ENCODE measurements at places on chromosomes 5 and 9. TPM values are rescaled to one million over a fixed set of nuclear protein-coding genes. Genes with fewer than 3 reads are reported as not detected.
A peak's percentile ranks its signal among the peaks of the same experiment; 100 is the strongest.

TAF1L gene
- polyA plus RNA-seq = not detected

OR1J2 gene
- polyA plus RNA-seq = not detected

NUDT12 gene
- 13.9 TPM for polyA plus RNA-seq

TAF11L4 gene
- not detected for polyA plus RNA-seq

DNA sequence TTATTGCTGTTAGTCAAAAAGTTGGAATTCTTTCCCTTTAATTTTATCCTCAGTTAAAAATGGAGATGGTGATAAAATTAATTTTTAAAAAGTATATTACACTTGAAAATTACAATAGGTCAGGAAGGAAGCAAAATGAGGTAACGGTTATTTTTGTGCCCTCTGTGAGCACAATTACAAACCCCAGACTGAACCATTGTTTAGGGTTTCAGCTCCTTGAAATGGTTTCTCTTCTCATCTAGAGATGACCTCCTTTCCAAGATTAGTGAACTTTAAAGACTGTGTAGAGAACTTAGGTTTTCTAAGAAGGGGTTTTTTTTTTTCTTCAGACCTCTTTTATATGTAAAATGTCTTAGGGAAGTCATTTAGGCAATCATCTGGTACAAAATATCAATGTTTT is 126.2 kb upstream of the CHD1 start:
- DNase-seq = no peak

DNA sequence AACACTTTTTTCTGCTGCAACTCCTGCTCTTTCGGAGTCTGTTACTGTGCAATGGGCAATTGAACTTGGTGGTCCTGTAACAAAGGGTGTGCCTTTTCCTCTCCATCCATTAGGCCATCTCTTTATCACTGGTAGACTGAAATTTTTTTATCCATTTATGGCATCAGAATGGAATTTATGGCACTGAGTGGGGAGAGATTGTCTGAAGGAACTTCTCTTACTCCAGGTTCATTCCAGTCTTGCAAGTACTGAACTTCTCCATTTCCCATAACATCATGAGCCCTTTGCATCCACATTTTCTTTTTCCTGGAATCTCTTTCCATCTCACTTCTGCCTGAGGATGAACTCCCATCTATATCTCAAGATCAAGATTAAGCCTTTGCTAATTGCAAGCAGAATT is 10.0 kb downstream of the SLC46A2 start:
- no peak for DNase-seq

DNA sequence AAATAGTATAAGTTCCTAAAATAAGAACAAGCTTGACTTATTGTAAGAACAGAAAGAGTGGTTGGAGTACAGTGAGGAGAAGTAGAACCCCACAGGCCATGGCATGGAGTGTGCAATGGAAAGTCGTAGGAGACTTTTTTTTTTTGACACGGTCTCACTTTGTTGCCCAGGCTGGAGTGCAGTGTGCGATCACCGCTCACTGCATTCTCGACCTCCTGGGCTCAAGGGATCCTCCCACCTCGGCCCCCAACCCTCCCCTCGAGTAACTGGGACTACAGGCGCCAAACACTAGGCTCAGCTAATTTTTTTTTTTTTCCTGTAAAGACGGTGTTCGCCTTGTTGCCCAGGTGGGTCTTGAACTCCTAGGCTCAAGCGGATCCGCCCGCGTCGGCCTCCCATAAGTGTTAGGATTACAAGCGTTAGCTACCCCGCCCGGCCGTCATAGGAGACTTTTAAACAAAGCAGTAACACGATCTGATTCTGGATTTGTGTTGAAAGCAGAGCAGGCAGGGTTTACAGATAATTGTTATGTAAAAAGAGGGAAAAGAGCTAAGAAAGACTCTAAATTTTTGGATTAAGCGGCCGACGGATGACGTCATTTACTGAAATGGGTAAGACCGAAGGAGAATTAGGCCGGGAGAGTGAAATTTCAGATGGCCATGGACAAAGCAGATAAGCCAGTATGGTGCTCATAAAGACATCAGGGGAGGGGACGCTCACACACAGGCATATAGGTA is 752 bp downstream of the TSTD2 start:
- DNase-seq = peak; percentile 10

- DNase-seq = no peak
Measured at GRCh38 chr5:146894753-146895521, 16.4 kb upstream of the PPP2R2B start.

FAM153A gene
- not detected for polyA plus RNA-seq

DNA sequence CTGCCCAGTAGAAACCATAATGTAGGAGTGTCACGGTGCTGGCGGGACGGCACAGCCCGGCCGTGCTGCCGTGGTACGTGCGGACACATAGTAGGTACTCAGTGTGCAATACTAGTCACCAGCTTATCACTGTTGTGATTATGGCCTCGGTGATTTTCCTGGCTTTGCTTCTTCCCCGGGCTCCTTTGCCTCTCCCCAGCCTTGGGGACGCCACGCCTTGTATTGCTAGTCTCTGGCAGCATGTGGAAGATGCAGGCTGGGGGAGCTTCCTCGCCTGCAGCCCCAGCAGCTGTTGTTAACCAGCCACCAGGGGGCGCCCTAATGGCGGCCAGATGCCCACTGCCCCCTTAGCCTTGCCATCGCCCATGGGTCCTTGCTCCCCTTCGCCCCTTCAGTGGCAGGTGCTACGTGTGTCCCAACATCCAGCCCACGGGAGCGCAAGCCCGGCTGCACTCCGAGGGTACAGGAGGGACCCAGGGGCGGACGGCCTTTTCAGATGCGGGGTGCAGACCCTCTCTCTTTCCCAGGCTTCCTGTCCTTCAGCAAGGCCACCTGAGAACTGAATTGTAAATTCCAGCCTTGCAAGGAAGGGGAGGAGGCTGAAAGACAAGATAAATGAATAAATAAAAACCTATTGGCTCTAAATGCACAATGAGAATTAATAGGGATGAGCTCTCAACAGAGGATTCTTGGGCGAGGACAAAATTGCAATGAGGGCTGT is 8.0 kb downstream of the NTNG2 start:
- peak; percentile 50 for DNase-seq

DNA sequence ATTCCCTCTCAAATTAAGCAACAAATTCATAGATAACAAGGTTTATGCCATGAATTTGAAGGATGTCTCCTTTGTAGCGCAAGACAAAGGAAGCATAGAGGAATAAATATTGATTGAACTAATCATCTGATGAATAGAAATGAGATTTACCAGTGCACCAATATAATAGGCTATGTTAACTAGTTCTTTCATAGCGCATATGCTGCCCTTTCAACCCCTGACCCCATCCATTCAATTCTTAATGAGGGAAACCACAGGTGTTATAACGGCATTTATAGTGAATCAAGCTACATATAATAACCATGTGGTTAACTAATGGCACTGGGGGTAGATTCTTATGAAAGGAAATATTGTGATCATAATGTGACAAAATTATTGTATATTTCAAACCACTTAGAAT is 6.5 kb downstream of the RORB start:
- DNase-seq = no peak

PDE8B gene
- 1.2 TPM for polyA plus RNA-seq

CBY3 gene
- 1.0 TPM for polyA plus RNA-seq

DNA sequence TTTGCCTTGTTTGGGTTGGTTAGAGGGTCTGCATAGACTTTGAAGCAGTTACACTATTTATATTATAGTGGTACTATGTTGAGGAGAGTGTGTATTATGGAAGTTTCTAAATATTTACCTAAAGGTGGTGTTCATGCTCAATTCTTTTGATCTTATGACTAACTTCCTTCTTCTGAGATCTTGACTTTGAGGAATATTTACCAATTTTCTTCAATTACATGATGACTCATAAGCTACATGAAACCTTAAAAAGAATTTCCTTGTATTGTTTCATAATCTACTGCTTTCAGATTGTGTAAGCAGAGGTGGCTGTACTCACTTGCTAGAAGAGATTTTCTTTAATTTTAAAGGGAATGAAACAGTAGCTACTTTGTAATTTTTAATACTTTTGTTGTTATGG is 276.1 kb downstream of the TAF11L14 start:
- DNase-seq = no peak

AK8 gene
- not detected for polyA plus RNA-seq

GRCh38 chr9:65405253-65405652 is 120.2 kb upstream of the FOXD4L5 start:
- DNase-seq = no peak

GRCh38 chr5:95858023-95858461 is 35.5 kb upstream of the GLRX start:
- DNase-seq = no peak

- no peak for DNase-seq
Measured at GRCh38 chr5:40955313-40955712, 46.0 kb downstream of the C7 start.

DNA sequence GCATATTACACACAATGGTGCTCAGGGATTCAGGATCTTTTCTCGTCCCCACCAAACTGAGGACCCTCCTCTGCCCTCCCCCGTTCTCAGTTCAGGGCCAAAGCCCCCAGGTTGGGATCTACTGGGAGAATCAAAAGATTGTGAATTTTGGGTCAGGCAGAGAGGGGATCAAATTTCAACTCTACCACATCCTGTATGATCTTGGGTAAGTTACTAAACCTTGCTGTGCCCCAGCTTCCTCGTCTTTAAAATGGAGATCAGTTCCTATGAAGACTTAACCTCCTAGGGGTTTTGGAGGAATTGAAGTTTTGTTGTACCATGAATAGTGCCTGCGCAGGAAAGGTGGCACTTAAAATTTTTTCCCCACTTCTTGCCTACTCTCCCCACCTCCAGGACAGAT is 62.4 kb downstream of the RAI14 start:
- DNase-seq = no peak

- DNase-seq = no peak
Measured at GRCh38 chr9:126162611-126163381, 163.8 kb upstream of the MVB12B start.

GRCh38 chr5:178895615-178896571 is at the start of gene ZFP2:
TSS of gene ZFP2 (plus strand) at chr5:178895913. CDS start at chr5:178931314, 35,401 bp downstream.
- peak; percentile 62 for DNase-seq

GRCh38 chr9:137276473-137277328 is 825 bp upstream of the TOR4A start:
- DNase-seq = peak; percentile 87

SLC34A1 gene
- 0.01 TPM for polyA plus RNA-seq

DNA sequence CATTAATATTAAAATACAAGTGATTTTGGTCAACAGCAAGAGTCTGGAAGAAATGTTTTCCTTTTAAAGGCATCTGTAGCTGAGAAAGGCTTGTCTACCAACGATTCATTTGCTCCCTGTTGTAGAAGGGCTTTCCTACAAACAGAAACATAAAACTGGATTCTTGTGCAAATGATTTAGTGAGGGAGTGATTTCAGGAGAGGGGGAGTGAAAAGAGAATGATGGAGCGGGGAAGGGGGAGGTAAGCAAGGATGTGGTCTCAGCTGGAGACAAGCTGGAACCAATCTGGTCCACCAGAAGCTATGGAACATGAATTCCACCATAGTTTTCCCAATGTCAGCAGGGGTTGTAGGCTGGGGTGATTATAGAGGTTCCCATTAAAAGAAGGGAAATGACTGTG is 196.3 kb downstream of the FBXO4 start:
- no peak for DNase-seq

ACOT12 gene
- polyA plus RNA-seq = not detected

DNA sequence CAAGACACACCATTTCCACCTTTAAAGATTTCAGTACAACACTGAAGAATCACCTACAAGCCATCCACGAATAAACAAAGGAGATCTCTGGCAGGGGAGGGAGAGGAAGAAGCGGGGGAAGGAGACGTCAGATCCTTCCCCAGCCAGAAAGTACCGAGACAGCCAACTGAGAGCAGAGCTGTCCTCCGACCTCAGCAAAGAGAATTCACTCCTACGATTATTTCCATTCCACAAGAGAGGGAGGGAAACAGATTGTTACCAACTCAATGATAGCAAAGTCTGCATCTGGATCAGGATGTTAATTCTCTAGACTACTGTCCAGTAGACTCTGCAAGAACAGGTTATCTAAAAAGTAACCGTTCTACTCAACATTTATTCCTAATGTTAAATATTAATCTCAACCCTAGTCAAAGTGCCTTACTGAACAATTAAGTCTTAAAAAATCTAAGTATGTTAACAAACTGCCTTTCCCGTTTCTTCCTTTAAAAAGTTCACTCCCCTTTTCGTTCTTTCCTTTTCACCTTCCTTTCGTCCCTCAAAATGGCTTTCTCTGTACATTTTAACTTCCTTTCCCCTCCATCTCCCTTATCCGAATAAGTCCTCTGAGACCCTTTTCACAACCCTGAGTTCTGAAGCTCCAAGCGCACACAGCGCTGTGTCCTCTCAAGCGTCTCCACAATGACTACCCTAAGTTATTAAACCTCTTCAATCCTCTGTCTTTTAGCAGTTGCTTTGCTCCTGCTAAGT is 1.4 kb downstream of the CHD1 start:
- DNase-seq = peak; percentile 59
